ENCODE measurements at places on chromosomes 3 and 15. TPM values are rescaled to one million over a fixed set of nuclear protein-coding genes. Genes with fewer than 3 reads are reported as not detected.

Gene RLBP1
- not detected for total RNA-seq

Gene KLHL6
- 7.9 TPM for total RNA-seq

Gene NSUN3
- 21.4 TPM for total RNA-seq

Gene SLC30A4
- total RNA-seq = 5.6 TPM

Gene GOLGA8J
- total RNA-seq = 0.44 TPM

Gene CRYGS
- 4.2 TPM for total RNA-seq

Gene HDC
- 1.0 TPM for total RNA-seq

Gene C3orf20
- not detected for total RNA-seq

Gene TLR9
- not detected for total RNA-seq

Gene AKAP13
- 198 TPM for total RNA-seq

Gene C2CD4A
- 0.66 TPM for total RNA-seq

Gene POLR2H
- 101 TPM for total RNA-seq

Data from breast epithelium (tissue), 4 donors.